Stimulated activated CD8-positive, alpha-beta memory T cell treated with anti-CD3 and anti-CD28 coated beads, Interleukin-7, amount 100 ng/mL, for 1 hour (primary cell): ENCODE measurements at places on chromosomes 7 and 10.

DNA sequence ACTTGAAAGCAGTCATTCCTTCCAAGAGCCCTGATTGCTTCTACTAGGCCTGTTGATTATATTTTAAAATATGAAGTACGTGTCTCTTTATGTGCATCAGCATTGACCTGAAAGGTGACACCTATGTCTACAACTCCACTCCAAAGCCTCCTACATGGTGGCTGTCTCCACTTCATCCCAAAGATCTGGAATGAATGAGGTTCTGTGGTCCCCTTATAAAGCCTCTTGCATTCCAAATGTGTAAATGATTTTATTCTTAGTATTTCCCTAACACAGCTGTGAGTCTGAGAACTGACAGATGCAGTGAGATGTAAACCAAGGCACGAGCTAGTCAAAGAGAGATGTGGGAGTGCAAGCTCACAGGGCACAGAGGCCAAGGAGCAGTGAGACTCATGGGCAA, 176.0 kb upstream of the SVIL start:
- no peak for DNase-seq

GRCh38 chr7:50856806-50857205, 74.1 kb upstream of the GRB10 start:
- no peak for DNase-seq

GRCh38 chr7:113197274-113197673, 78.9 kb upstream of the SMIM30 start:
- no peak for DNase-seq

GRCh38 chr7:34839645-34840044, 181.6 kb downstream of the NPSR1 start:
- no peak for DNase-seq

- no peak for DNase-seq
These were observed 80.0 kb downstream of the ZNF277 start for GRCh38 chr7:112286250-112287086.

DNA sequence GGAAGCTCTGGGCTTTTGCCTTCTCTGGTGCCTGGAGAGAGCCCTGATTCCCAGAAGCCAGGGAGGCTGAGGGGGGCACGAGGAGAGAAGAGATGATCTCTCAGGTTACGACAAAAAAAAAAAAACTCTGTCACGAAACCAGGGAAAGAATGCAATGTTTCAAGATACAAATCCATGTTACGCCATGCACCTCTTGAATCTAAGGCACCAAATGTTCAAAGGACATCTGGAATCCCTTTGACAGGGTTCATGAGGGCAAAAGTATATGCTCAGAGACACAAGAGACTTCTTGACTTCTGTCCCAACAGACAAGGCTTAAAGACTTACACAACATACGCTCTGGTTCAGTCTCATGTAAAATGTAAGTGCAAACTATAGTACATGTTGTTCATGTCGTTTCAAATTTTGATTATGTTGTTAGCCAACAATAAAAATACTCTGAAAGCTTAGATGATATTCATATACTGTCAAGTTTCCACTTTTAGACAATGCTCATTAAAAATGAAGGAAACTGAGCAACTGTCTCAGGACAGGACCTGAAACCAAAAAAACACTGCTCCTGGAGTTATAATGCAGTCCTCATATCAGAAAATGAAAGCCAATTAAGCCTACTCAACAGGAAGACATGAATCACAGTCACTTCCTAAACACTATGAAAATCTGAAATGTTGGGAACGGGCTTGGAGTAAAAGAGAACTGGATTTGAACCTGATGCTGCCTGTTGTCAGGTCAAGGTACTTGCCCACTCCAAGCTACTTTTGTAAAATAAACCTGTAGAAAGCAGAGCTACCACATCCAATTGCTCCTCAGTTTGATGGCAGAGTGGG, 72.3 kb downstream of the CHCHD3 start:
- DNase-seq, result no peak

- no peak for DNase-seq
These were observed 47.7 kb downstream of the VWC2 start for GRCh38 chr7:49821181-49821580.
